ENCODE measurements at places on chromosomes 3 and 15.

DNA sequence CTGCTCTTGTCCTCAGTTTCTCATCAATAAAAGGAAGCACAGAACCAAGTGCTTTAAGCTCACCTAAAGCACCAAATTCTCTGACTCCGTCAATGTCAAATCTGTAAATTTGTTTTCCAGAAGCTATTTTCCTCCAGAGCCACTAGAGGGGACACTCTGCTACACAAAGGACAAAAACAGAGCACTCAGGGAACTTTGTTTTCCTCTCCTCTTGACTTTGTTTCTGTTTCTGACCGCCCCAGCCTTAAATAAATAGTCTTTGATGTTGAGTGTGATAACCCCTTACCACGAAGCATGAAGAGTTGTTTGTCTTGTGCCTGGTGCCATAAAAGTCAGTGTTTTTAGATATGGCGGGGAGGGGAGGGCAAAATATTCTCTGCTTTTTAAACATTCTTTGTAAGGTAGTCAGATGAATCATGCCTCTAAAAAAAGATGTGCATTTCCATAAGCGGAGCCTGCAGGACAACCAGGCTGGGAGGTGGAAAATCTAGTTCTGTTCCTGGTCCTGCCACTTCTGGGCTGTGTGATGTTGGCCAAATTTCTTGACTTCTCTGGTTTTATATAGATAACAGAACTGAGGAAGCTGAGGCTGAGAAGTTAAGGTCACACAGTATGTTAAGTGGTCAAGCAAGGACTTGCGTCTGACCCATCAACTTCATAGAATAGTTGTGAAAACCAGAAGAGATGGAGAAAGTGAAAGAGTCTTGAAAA, 7.3 kb upstream of the ZBTB38 start:
- no peak for DNase-seq

DNA sequence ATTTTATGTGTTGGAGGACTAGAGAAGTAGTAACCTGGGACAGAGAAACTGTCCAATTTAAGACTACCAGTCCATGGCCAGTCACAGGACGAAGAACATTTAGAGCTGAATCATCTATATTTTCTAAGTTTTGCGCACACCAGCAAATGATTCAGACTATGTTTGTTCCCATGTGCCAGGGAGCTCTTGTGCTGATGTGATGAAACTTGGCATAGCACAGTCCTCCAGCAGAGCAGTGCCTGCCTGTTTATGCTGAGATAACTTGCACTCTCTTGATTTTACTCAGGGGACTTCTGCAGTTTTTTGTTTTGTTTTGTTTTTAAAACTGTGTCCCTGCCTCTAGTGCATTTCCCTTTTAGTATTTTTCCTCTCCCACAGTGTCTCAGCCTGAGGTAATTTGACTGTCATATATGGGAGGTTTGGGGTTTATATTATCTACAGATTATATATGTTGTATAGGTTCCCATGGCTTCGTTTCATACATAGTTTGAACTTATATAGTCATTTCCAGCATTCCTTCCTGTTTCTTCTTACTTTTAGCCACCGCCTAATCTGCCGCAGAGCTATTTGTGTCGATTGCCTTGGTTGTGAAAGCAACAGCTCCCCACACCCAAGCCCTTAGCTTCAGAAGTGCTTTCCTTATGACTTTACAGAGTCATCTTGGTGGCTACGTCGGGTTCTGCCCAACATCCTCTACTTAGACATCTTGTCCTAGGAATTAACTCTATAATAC, 45.5 kb downstream of the PPM1L start:
- peak; percentile 54 for DNase-seq

- DNase-seq = no peak
Measured at GRCh38 chr3:185632996-185633395, 46.9 kb downstream of the SENP2 start.

- DNase-seq = no peak
Measured at GRCh38 chr3:9743548-9743947, 6.2 kb upstream of the OGG1 start.

DNA sequence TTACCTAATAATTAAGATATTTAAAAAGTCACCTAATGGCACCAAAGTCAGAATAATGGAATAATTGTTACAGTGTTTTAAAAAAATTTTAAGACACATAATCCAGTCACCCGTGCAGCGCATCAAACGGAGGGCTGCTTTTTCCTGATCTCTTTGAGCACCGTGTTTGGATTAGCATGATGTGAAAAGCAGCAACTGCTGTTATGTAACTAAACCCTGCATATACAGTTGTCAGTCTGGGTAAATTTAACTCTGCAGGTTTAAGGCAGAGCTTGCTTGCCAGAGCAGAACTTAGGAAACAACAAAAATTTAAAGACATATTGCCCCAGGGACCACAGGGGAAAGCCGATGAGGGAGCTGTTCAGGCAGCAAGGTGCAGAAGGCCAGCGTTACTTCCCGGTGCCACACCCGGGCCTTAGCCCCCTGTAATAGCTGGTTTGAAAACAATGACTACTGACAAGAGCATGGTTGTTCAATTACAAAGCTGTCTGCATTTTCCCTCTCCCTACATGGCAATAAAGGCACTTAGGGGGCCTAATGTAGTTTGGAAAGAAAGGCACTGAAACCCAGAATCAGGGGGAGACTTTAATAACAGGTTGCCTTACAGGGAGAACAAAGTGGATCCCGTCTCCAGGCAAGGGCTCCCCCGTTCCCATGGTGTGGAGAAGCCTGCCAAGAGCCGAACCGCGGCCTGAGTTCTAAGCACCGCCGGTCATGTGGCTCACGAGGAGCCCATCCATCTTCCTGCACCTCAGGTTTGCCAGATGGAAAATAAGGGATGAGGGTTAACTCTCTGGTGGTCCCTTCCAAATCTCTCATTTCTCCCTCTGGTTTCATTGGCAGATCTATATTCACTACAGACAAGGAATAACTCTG, 32.2 kb downstream of the RORA start:
- DNase-seq = no peak

- DNase-seq = no peak
Measured at GRCh38 chr3:84547207-84547606, 411.6 kb upstream of the CADM2 start.

- DNase-seq = no peak
Measured at GRCh38 chr3:4749567-4750002, 229.7 kb upstream of the BHLHE40 start.

DNA sequence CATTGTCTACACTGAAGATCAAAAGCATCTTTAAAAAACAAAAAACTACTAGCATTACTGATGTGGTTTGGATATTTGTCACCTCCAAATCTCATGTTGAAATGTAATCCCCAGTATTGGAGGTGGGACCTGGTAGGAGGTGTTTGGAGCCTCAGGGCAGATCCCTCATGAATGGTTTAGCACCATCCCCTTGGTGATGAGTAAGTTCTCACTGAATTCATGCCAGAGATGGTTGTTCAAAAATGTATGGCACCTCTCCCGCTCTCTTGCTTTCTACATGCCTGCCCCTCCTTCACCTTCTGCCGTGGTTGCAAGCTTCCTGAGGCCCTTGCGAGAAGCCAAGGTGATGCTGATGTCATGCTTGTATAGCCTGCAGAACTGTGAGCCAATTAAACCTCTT, 136.6 kb upstream of the FHIT start:
- DNase-seq = no peak

GRCh38 chr3:195124378-195124992, 146.5 kb downstream of the XXYLT1 start:
- no peak for DNase-seq

- DNase-seq = no peak
Measured at GRCh38 chr3:5840056-5840455, 652.5 kb downstream of the EDEM1 start.

DNA sequence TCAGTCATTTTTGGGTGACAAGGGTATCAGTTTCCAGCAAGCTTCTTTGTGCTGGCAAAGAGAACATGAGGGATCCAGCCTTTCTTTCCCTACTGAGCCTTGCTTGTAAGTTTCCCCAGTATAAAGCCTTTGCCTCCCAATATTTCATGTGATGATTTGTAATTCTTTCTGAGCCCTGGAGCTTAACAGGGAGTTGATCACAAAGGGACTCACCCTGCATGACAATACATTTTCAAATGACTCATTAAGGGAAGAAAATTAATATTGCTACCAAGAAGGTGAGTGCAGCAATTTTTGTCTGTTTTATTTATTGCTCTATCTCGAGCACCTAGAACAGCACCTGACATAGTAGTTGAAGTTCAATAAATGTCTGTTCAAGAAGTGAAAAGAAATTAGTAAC, 27.7 kb downstream of the OXSM start:
- no peak for DNase-seq

DNA sequence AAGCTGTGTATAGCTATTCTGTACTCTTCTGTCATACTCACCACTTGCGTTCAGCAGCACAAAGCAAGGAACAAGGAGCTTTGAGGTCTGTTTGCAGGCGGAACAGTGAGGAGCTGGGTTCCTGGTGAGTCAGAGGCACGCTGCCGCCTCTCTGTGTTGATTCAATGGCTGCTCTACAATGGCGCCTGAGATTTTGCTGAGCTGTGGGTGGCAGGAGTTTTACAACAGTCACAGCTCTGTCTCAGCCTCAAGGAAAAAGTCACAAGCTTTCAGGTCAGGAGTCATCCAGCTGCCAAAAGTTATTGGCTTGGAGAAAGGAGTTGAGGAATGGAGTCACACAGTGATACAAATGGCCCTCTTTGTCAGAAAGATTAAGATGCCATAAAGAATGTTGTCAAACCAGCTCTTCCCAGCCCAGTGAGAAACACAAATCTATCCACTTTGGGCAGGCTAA, 98.1 kb downstream of the SSR3 start:
- DNase-seq = no peak

GRCh38 chr3:189824629-189825312, 193.6 kb downstream of the TP63 start:
- no peak for DNase-seq

DNA sequence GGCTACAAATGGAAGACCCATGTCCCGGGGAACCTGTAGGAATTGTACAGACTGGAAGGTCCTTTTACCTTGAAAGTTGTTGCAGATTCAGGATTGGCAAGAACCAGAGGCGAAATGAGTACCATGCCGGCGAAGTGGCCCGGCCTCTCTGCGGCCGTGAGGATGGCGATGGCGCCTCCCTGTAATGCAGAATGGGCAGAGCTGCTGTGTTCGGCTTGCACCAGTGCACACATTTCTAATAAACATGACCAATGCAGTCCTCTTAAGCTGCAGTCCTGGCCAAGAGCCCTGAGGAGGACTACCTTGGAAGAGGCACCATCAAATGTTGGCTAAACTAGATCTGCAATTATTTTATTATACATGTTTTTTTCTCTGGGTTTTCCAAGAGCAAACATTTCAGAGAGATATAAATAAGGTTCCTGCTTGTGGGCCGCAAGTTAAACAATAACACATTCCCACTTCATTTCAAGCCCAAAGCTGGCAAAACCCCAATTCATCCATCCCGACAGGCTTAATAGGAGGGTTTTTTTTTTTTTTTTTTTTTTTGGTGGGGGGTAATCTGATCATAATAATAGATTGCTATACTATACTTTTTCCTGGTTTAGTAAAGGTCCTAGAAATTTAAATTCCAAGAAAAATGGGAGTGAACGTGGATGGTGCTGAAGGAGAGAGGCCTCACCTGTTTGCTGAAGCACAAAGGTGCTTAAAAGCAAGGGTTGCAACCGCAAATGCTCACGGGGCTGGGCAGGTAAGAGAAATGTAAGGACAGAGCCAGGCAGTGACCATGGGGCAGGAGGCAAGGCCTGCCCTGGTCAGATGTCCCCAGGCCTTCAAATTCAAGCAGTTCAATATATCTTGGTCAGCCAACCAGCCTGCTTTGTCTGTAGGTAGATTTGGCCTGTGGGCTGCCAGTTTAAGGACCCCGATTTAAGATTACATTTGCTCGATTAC, 48.5 kb downstream of the ABTB1 start:
- DNase-seq = no peak

DNA sequence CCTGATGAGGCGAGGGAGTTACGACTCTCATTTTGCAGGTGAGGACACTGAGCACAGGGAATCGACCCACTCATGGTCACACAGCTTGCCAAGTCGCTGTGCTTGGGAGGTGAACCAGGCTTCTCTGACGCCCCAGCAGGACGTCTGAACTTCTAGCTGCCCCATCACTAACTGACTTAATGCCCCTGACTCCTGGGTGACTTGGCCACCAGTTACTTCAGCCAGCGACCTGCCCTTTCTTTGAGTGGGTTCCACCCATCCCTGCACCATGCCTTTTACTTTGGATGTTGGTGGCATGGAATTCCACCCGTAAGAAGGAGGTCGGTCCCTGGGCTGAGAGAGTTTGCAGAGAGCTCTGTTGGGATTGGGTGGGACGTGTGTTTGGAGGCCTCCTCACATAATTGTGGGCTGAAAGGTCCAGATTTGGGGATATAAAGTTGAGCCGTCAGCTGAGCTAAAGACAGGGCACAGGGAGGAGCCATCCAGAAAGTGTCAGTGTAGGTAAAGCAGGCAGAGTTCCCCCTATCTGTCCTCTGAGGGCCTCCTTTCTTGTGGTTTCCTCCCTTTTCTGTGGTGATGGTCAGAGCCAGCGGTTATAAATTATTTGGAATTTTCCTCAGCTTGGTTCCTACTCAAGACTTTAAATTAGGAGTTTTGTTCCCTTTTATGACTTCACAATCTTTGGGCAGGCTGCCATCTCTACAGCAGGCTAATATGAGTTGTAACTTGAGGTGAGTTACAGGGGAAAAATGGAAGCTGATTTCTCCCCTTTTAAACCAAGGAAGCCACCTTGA, 55.0 kb downstream of the FLNB start:
- peak; percentile 73 for DNase-seq

GRCh38 chr15:36498401-36498800, 81.0 kb upstream of the CDIN1 start:
- DNase-seq = no peak

- DNase-seq = no peak
Measured at GRCh38 chr3:195810455-195810845, 1.3 kb downstream of the MUC4 start.

DNA sequence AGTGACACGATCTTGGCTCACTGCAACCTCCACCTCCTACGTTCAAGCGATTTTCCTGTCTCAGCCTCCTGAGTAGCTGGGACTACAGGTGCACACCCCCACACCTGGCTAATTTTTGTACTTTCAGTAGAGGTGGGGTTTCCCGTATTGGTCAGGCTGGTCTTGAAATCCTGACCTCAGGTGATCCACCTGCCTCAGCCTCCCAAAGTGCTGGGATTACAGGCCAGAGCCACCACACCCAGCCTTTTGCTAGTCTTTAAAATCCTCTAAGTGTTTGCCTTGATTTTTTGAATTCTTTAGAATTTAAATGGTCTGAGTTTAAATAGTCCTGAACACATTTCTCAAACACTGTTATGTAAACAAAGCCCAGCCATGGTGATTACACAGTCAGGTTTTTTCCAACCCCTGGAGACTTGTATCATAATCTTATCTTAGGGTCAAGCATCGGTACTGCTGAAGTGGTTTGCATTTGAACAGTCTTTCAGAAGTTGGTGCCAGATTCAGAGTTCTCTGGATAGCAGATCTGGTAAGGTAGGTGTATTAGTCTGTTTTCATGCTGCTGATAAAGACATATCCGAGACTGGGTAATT, 28.2 kb upstream of the PIAS1 start:
- no peak for DNase-seq

GRCh38 chr15:27851858-27852210, 247.3 kb downstream of the OCA2 start:
- DNase-seq = no peak

Measured in testis (tissue), 5 donors.